Mesothelial cell of epicardium (in vitro differentiated cells): ENCODE measurements at places on chromosomes 6 and 20. TPM values are rescaled to one million over a fixed set of nuclear protein-coding genes. Genes with fewer than 3 reads are reported as not detected.

DNA sequence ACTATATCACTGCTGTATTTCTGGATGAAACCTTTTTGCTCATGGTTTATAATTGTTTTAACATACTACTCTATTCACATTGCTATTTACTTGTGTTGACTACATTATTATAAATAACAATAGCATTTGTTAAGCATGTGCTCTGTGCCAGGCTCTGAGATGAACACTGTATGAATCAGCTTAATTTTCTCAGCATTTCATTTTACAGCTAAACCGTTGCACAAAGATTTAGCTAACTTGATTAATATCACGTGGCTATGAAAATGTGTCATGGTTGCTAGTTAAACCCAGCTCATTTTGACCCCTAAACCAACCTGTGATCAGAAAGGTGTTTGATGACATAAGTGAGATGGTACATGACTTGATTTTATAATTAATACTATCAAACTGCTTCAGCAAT lies 77.5 kb downstream of the NCOA7 start:
- DNase-seq = no peak

GRCh38 chr6:39426073-39426456 lies 103.6 kb upstream of the KCNK16 start:
- DNase-seq = no peak

- DNase-seq = no peak
Observed at GRCh38 chr6:85464260-85464644, 14.4 kb downstream of the NT5E start.

- no peak for DNase-seq
Observed at GRCh38 chr20:1301031-1301529, 27.9 kb downstream of the SDCBP2 start.

ORC3 gene
- total RNA-seq = 28.0 to 29.5 TPM (median 28.8 TPM) in 3 replicates

MUC22 gene
- total RNA-seq = not detected in 3 replicates

TRIM39 gene
- 14.6 to 16.7 TPM (median 14.7 TPM) in 3 replicates for total RNA-seq

FRS3 gene
- total RNA-seq = 5.8 to 6.8 TPM (median 6.3 TPM) in 3 replicates
